ENCODE measurements at places on chromosomes 1 and 21.

GRCh38 chr1:175188936-175189335, 3.6 kb downstream of the KIAA0040 start:
- no peak for DNase-seq

DNA sequence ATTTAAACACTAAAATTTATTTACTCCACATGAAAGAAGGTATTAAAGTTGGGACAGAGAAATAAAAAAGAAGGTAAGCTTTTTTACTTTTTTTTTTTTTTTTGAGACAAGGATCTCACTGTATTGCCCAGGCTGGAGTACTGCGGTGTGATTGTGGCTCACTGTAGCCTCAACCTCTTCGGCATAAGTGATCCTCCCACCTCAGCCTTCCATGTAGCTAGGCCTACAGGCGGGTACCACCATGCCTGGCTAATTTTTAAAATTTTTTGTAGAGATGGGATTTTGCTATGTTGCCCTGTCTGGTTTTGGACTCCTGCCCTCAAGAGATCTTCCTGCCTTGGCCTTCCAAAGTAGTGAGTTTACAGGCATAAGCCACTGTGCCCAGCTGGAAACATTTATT, 106.6 kb downstream of the ITSN1 start:
- no peak for DNase-seq

GRCh38 chr1:1925437-1926345, 6.6 kb upstream of the TMEM52 start:
- no peak for DNase-seq

- peak; percentile 0 for DNase-seq
Observed at GRCh38 chr1:224565186-224565585, 50.9 kb upstream of the CNIH3 start.

GRCh38 chr1:167612587-167613385, 17.2 kb upstream of the RCSD1 start:
- DNase-seq = no peak

DNA sequence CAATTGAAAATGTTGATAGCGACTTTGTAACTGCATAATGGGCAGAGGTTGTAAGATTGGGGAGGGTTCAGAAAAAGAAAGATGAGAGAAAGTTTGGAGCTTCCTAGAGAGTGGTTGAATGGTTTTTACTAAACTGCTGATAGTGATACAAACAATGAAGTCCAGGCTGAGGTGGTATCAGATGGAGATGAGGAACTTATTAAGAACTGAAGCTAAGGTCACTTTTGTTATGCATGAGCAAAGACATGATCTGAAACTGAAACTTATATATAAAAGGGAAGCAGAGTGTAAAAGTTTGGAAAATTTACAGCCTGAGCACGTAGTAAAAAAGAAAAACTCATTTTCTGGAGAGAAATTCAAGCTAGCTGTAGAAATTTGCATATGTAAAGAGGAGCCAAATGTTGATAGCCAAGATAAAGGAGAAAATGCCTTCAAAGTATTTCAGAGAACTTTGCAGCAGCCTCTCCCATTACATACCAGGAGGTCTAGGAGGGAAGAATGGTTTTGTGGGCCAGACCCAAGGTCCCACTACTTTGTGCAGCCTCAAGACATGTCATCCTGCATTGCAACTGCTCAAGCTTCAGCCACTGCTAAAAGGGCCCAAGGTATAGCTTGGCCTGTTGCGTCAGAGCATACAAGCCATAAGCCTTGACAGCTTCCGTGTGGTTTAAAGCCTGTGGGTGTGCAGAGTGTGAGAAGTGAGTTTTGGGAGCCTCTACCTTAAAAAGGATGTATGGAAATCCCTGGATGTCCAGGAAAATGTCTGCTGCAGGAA, 843.9 kb downstream of the AMY1C start:
- no peak for DNase-seq

- no peak for DNase-seq
Observed at GRCh38 chr1:184545601-184546000, 158.8 kb downstream of the C1orf21 start.

- DNase-seq = peak; percentile 96
Observed at GRCh38 chr1:57312869-57313268, 111.0 kb downstream of the DAB1 start.

- no peak for DNase-seq
Observed at GRCh38 chr1:244865028-244865371, 657 bp upstream of the HNRNPU start.

DNA sequence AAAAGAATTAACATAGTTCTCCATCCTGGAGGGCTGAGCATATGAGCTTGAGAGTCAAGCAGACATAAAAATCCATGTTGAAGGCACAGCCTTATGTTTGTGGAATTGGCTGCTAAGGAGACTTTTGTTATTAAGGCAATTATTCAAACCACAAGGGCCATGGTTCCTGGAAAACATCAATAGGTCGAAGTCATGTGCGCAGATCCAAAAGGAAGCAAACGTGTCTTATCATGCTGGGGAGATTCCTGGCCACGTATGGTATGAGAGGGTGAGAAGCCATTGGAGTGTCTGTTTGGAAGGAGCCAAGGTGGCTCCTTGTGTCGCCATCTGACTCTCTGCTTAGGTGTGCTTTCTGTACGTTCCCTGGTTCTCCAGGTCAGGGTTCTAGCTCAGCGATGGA, 61.8 kb upstream of the COA6 start:
- no peak for DNase-seq

GRCh38 chr1:157315544-157315943, 177.3 kb upstream of the ETV3 start:
- DNase-seq = no peak

- no peak for DNase-seq
Observed at GRCh38 chr1:169886931-169887330, 6.8 kb downstream of the SCYL3 start.

DNA sequence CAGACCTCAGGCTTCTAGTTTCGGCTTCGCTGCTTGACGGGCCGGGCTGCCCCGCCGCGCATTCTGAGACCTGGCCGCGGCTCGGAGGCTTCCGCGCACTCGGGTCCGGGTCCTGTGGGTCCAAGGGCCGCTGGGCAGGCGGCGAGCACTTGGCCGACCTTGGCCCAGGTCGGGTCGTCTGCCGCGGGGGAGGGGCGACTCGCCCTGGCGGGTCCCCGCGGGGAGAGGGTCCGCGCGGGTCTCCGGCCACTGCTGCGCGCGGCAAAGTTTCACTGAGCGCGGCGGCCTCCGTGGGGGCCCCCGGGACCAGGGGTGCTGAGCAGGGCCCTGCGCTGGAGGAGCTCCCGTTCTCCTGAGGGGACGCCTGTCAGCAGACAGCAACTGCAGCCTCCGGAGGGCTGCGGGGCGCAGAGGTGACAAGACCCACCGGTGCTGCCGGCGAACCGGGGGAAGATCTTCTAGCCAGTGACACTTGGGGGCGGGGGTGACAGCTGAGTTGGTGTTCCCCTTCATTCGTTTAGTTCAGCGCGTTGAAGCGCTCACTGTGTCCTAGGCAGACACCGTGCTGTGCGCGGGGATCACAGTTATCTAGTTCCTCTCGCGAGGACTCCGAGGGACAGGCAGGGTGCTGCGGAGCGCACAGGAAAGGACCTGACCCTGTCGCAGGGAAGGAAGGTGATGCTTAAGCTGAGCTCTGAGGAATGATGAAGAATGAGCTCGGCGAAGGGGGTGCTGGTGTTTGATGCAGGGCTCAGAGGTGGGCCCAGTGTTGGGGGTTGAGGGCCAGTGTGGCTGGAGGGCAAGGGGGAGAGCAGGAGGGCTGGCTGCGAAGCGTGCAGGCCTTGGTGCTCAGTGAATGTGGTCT, 725 bp downstream of the MTFR1L start:
- DNase-seq = peak; percentile 59

- no peak for DNase-seq
Observed at GRCh38 chr1:188364927-188365449, 1536.2 kb downstream of the PLA2G4A start.

GRCh38 chr21:29870814-29871213, 69.0 kb downstream of the GRIK1 start:
- no peak for DNase-seq

DNA sequence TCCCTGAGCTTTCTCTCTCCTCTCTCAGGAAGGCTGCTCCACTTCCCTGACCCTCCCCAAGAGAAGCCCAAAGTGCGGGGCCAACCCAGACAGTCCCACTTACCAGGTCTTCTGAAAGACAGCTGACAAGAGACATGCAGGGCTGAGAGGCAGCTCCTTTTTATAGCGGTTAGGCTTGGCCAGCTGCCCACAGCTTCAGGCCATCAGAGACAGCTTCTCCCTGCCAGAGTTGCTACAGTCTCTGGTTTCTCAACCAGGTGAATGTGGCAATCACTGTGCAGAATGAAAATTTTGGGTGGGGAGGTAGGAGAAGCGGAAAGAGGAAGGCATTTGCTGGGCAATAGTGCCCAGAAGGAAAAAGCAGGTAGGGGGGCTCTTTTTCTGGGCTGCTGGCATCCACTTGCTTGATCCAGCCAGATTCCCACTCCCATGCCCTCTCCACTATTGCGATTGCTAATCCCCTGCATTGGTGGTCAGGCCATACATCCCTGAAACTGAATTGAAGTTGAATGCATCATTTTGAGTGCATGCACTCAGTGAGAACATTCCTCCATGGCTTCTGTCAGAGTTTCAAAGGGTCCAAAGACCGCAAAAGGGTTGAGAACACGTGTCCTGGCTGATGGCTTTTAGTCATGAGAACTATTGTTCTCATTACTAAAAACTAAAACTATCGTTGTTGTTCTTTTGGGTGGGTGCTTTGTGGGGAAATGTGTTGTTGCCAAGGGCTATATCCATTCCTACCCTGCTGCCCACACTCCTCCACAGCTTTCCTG, at the start of gene S100A8:
Gene S100A8 (minus strand): TSS at position 136 of the 773 bp plus-strand sequence. CDS start 538 bp downstream, outside the sequence.
- no peak for DNase-seq

Data from G401 (cell line).